IMR-90 (cell line): ENCODE measurements at places on chromosomes 13 and 19. TPM values are rescaled to one million over a fixed set of nuclear protein-coding genes. Genes with fewer than 3 reads are reported as not detected.
A peak's percentile ranks its signal among the peaks of the same experiment; 100 is the strongest.

The RNF126 gene
- 7.0 and 8.6 TPM in 2 replicates for total RNA-seq

The LMO7 gene
- total RNA-seq, result 367 and 485 TPM in 2 replicates

The DCT gene
- not detected in 2 replicates for total RNA-seq

The ZSCAN1 gene
- total RNA-seq, result not detected in 2 replicates

The FBXO27 gene
- total RNA-seq, result under 0.01 and 0.18 TPM in 2 replicates

The LGALS14 gene
- total RNA-seq, result not detected in 2 replicates

- DNase-seq, result no peak
- no peaks in the 10 kb centered on the region; the same call in 1 of the 2 replicates for H3K4me1 ChIP-seq
- H3K27ac ChIP-seq, result no peak overlapping the region
- peaks cover 73% of the 10 kb centered on the region for H3K27me3 ChIP-seq
- H3K36me3 ChIP-seq, result no peaks in the 10 kb centered on the region
These were observed 7.4 kb downstream of the IFNL1 start for GRCh38 chr19:39303373-39304184.

- no peaks in the 10 kb centered on the region for H3K36me3 ChIP-seq
- H3K27ac ChIP-seq, result no peak overlapping the region
- H3K4me1 ChIP-seq, result no peaks in the 10 kb centered on the region
- H3K27me3 ChIP-seq, result peaks cover 10% of the 10 kb centered on the region
These were observed 96.7 kb upstream of the CLDN10 start for GRCh38 chr13:95455782-95456181.

GRCh38 chr13:102872131-102872530, 26.3 kb downstream of the ERCC5 start:
- no peak overlapping the region for H3K27ac ChIP-seq
- no peak for DNase-seq
- H3K4me1 ChIP-seq, result peaks cover 4% of the 10 kb centered on the region
- H3K36me3 ChIP-seq, result peaks cover 31% of the 10 kb centered on the region

DNA sequence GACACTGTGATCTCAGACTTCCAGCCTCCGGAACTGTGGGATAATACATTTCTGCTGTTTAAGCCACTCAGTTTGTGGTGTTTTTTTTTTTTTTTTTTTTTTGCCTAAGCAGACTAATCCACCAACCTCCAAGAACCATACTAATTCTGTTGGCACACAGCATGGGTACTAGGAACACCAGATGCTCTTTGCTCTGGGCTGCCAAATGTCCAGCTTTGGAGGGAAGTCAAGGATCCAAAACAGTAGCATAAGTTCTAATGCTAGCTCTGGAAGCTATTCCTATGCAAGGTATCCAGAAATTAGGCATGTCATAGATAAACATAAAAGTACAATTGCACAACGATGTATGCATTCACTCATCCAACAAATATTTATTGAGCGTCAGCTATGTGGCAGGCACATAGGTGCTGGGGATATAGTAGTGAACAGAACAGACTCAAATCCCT, 64.5 kb upstream of the WDFY2 start:
- DNase-seq, result peak; percentile 61
- H3K27me3 ChIP-seq, result no peaks in the 10 kb centered on the region
- peak overlapping the region; percentile 41 for H3K27ac ChIP-seq
- H3K4me1 ChIP-seq, result peaks cover 16% of the 10 kb centered on the region
- H3K36me3 ChIP-seq, result no peaks in the 10 kb centered on the region

DNA sequence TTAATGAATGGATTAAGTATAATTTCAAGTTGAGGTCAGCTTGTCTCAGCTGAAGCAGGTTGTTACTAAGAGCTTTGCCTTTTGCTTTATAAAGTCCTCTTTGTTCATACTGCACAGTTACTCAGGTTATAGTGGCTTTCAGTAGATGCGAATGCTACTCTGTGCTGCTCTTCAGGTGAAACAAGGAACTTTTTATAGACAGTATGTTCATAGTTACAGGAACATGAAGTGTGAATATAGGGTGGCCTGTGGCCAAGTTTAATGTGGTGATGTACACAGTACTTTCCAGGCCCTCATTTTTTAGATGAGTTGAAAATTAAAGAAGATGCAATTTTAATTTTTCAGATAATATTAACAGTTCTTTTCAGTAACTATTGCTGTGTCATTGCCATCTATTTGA, 20.8 kb downstream of the SUGT1 start:
- H3K27me3 ChIP-seq, result no peaks in the 10 kb centered on the region
- DNase-seq, result no peak
- H3K27ac ChIP-seq, result no peak overlapping the region
- H3K36me3 ChIP-seq, result peaks cover 8% of the 10 kb centered on the region
- H3K4me1 ChIP-seq, result no peaks in the 10 kb centered on the region

GRCh38 chr19:37906869-37907734, at the start of gene SIPA1L3:
SIPA1L3 (plus strand) TSS chr19:37907208; CDS start chr19:38081566, 174,358 bp downstream.
- peak within 1 kb of the TSS; percentile 84 for H3K4me3 ChIP-seq
- no peaks in the 10 kb centered on the region for H3K27me3 ChIP-seq
- peak within 1 kb of the TSS; percentile 69 for H3K27ac ChIP-seq
- peaks cover 5% of the 10 kb centered on the region; the same call in 1 of the 2 replicates for H3K4me1 ChIP-seq

- H3K27me3 ChIP-seq, result peaks cover 11% of the 10 kb centered on the region
- no peak overlapping the region for H3K4me3 ChIP-seq
- H3K4me1 ChIP-seq, result no peaks in the 10 kb centered on the region
- no peak overlapping the region for H3K27ac ChIP-seq
These were observed 29.0 kb upstream of the WASF3 start for GRCh38 chr13:26528527-26528926.

- no peaks in the 10 kb centered on the region for H3K27me3 ChIP-seq
- no peak overlapping the region for H3K27ac ChIP-seq
- H3K4me1 ChIP-seq, result 0 out of 2 replicates have a peak, but pooled peaks cover 2% of the 10 kb centered on the region
- peak; percentile 75 for DNase-seq
- no peak overlapping the region for H3K4me3 ChIP-seq
These were observed 64.6 kb downstream of the PDS5B start for GRCh38 chr13:32650705-32651311.

- no peak overlapping the region for H3K4me3 ChIP-seq
- H3K4me1 ChIP-seq, result no peaks in the 10 kb centered on the region
- H3K27me3 ChIP-seq, result no peaks in the 10 kb centered on the region
- H3K36me3 ChIP-seq, result peaks cover 2% of the 10 kb centered on the region; the same call in 1 of the 2 replicates
- no peak for DNase-seq
These were observed 12.4 kb upstream of the ELAVL1 start for GRCh38 chr19:8017808-8018207.

DNA sequence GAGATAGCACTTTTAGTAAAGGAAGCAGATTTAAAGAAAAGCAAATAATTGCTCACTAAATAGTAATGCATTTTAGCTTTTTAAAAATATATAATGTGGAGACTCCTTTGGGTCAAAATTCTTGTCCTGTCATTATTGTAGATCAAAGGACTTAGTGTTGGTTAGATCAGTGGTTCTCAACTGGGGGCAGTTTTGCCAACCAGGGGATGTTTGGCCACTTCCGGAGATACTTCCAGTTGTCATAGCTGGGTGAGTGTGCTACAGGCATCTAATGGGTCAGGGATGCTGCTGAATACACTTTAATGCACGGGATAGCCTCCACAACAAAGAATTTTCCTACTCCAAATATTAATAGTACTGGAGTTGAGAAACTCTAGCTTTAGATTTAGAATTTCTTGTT, 126.8 kb downstream of the LMO7 start:
- no peak overlapping the region for H3K4me3 ChIP-seq
- peaks cover 23% of the 10 kb centered on the region for H3K4me1 ChIP-seq
- H3K27me3 ChIP-seq, result no peaks in the 10 kb centered on the region
- H3K27ac ChIP-seq, result peak overlapping the region; percentile 99; the same call in 1 of the 2 replicates

DNA sequence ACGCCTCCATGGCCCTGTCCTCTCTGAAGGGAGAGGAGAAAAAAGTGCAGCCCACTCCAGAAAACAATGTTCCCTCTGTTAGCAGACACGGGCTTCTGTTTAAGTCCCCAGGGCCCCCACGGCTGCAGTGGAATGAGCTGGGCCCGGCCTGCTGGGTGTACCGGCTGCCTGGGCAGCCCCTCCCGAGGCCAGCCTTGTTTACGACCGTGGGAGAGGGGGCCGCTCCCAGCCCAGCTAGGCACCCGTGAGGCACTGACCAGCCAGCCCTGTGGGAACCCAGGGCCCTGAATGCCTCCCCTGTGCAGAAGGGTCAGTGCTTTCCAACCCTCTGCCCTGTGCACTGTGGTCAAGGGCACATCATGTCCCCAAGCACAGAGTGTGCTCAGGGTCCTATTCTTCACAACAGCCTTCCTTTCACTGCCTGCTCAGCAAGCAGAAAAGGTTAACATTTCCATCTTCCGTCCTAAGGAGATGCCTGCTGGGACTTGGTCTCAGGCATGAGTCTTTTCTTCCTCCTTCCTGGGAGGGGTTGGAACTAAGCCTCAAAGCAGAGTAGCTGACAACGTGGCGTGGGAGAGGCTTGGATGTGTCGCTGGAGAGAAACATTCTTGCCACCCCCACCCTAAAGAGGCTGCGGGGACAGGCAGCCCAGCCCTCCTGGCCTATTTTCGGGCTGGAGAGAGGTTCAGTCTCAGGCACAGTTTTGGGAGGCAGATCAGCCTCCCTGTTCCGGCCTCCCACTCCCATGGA, 90.1 kb downstream of the RGCC start:
- H3K27me3 ChIP-seq, result no peaks in the 10 kb centered on the region; the same call in 1 of the 2 replicates
- peaks cover 12% of the 10 kb centered on the region for H3K4me1 ChIP-seq
- H3K27ac ChIP-seq, result no peak overlapping the region
- H3K36me3 ChIP-seq, result no peaks in the 10 kb centered on the region

- no peak overlapping the region for H3K4me3 ChIP-seq
- no peaks in the 10 kb centered on the region for H3K36me3 ChIP-seq
- no peaks in the 10 kb centered on the region for H3K4me1 ChIP-seq
- no peak overlapping the region for H3K27ac ChIP-seq
- peaks cover 14% of the 10 kb centered on the region for H3K27me3 ChIP-seq
These were observed 9.6 kb upstream of the CYSLTR2 start for GRCh38 chr13:48644141-48644540.

- DNase-seq, result no peak
- no peaks in the 10 kb centered on the region for H3K4me1 ChIP-seq
- H3K27me3 ChIP-seq, result peaks cover 14% of the 10 kb centered on the region; the same call in 1 of the 2 replicates
- peak within 1 kb of the TSS; percentile 46 for H3K4me3 ChIP-seq
- no peak within 1 kb of the TSS; the same call in 1 of the 2 replicates for H3K27ac ChIP-seq
These were observed at the start of gene STXBP2 for GRCh38 chr19:7636691-7637373. STXBP2 (plus strand) TSS chr19:7637110; CDS start chr19:7637150, 40 bp downstream.

DNA sequence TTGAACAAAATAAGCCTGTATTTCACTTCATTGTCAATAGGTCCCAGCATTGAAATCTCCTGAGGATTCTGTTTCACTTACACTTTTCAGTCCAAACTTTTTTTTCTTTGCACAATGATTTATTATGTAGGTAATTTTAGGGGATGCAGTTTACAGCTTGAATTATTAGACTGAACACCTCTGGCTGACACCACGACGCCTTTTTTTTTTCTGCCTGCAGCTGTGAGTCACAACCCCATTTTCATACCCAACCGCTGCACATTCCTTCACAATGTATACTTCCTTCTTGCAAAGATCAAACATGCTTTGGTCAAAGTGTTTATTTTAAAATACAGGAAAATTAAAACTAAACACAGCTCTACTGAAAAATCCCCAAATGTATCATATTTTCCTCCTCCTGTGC, 11.4 kb downstream of the ZIC2 start:
- no peaks in the 10 kb centered on the region for H3K36me3 ChIP-seq
- H3K27me3 ChIP-seq, result peaks cover 94% of the 10 kb centered on the region
- DNase-seq, result no peak
- no peaks in the 10 kb centered on the region for H3K4me1 ChIP-seq
- no peak overlapping the region for H3K4me3 ChIP-seq

GRCh38 chr19:35776102-35776788, 881 bp downstream of the ARHGAP33 start:
- H3K4me3 ChIP-seq, result peak overlapping the region; percentile 86
- no peak for DNase-seq
- peaks cover 4% of the 10 kb centered on the region for H3K36me3 ChIP-seq
- H3K4me1 ChIP-seq, result peaks cover 6% of the 10 kb centered on the region
- H3K27me3 ChIP-seq, result no peaks in the 10 kb centered on the region

DNA sequence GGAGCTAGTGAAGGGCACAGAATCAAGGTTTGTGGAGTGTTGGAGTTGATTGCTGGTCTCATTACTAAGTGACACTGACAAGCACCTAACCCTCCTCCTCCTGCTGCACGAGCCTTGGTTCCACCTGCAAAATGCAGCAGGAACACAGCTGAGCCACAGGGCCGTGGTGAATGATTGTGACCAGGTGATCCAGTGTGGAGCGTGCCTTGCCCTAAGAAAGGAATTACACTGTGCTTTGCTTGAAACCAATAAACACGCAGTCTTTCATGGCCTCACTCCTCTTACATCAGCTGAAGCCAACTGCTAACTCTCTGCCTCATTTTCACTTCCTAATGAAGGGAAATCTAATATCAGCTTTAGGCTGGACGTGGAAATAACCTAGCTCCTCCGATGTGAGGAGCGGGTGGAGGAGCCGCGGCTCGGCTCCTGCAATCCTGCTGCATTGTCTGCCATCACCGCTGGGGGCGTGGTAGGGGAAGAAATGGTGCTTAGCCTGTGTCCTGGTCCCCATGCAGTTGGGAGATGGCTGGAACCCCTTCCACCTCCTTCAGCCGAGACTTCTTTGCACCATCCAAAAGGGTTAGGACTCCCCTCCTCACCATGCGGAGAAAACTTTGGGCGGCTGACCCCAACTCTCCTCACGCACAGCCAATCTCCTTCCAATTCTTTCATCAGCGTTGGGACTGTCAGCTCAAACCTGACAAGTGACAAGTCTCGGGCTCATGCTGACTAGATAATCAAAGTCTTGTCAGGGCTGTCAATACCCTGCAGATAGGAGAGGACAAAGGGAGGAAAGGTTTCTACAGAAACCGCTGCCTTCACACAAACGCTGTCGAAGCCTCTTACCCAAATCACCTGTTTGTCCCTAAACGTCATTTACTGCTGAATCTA, 427.9 kb downstream of the ZNF536 start:
- H3K27ac ChIP-seq, result no peak overlapping the region
- H3K4me1 ChIP-seq, result no peaks in the 10 kb centered on the region
- H3K36me3 ChIP-seq, result no peaks in the 10 kb centered on the region
- H3K27me3 ChIP-seq, result no peaks in the 10 kb centered on the region; the same call in 1 of the 2 replicates

DNA sequence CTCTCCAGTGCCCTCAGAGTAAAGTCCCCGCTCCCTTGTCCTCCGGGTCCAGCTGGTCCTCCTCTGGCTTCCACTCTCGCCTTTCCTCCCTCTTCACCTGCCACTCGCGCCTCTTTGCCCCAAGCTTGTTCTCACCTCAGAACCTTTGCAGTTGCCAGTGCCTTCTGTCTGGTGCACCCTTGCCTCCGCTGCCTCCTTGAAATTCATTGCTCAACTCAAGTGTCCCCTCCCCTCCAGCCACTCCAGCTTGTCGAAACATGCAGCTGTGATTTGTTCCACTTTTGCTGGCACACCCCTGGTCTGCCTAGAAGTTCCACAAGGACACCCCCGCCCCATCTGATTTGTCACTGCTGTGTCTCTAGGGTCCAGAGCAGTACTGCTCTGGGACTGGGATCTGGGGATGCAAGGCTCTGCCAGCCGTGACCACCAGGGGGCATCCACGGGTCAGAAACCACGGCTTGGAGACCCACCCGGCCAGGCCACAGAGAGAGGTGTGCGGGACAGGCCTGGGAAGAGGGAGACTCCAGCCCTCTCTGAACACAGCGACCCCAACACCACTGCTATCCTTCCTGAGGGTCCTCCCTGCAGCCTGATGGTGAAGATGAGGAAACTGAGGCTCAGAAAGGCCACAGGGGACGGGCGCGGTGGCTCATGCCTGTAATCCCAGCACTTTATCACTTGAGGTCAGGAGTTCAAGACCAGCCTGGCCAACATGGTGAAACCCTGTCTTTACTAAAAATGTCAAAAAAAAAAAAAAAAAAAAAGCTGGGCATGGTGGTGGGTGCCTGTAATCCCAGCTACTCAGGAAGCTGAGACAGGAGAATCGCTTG, 49.9 kb downstream of the AP1M1 start:
- H3K4me3 ChIP-seq, result no peak overlapping the region
- no peak overlapping the region for H3K27ac ChIP-seq
- no peaks in the 10 kb centered on the region; the same call in 1 of the 2 replicates for H3K4me1 ChIP-seq
- no peaks in the 10 kb centered on the region for H3K27me3 ChIP-seq
- no peaks in the 10 kb centered on the region for H3K36me3 ChIP-seq
